ENCODE measurements at places on chromosomes 1 and 21. TPM values are rescaled to one million over a fixed set of nuclear protein-coding genes. Genes with fewer than 3 reads are reported as not detected.
A peak's percentile ranks its signal among the peaks of the same experiment; 100 is the strongest.

The HAO2 gene
- total RNA-seq: not detected

DNA sequence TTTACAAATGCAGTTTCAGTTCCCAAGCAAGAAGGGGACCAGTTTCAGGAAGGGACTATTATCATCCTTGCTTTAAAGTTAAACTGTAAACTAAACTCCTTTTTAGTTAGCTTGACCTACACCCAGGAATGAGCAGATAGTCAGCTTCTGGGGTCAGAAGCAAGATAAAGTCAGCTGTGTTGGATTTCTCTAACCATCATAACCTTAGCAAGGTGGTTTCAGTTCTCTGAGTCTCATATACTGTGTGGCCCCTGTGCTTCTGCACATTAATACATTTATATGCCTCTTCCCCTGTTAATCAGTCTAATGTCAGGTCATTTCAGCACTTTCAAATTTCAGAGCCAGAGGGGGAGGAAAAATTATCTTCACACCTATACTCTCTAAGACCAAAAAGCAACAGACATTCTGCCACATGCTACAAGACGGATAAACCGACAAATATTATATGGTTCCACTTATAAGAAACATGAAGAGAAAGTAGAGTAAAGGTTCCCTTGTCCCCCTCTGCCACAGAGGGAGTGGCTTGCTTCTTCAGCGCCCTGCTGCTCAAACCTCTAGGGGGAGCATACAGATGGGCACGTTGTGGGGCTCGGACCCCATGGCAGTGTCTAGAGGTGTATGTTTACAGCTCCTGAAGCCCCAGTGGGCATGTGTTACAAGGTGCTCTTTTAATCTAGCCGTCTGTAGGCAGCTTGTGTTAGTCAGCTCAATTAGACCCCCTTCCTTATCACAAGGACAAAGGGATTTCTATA, 89.1 kb downstream of the SMYD3 start:
- H3K27ac ChIP-seq: no peak overlapping the region
- no peak for DNase-seq
- H3K36me3 ChIP-seq: no peaks in the 10 kb centered on the region
- no peak overlapping the region for H3K4me3 ChIP-seq
- no peaks in the 10 kb centered on the region for H3K27me3 ChIP-seq
- no peaks in the 10 kb centered on the region for H3K4me1 ChIP-seq

GRCh38 chr1:110235181-110235833, 25.2 kb downstream of the KCNC4 start:
- H3K27ac ChIP-seq: peak overlapping the region; percentile 49
- H3K36me3 ChIP-seq: no peaks in the 10 kb centered on the region
- H3K4me3 ChIP-seq: no peak overlapping the region
- no peaks in the 10 kb centered on the region for H3K27me3 ChIP-seq
- DNase-seq: peak; percentile 33

- H3K4me1 ChIP-seq: peaks cover 3% of the 10 kb centered on the region
- H3K36me3 ChIP-seq: peaks cover 2% of the 10 kb centered on the region
- no peaks in the 10 kb centered on the region for H3K27me3 ChIP-seq
- no peak overlapping the region for H3K27ac ChIP-seq
Observed at GRCh38 chr21:25967901-25968438, 202.6 kb downstream of the APP start.

The ZNF593OS gene
- total RNA-seq: not detected

DNA sequence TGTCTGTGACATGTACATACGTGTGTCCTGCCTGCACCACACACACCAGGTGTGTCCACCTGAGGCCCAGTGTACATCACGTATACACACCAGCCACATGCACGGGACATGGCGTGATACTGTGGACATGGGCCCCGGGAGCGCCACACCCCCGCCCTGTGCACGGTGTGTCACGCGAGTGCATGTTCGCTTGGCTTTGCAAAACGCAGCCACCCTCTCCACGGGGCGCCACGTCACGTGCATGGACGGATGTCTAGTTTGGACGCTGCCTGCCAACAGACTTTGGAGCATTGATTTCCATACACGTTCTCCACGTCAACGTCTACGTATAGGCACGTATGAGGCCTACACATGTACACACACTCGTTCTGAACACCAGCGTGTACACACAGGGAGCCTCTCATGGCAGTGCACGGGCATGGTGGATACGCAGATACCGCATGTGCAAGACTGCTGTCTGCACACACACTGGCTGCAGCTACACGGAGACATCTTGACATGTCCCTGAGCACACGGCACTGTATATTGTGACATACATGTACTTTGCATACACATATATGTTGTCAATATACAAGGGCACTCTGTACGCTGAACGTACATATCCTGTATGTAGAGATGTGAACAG, 2.7 kb downstream of the TMEM240 start:
- H3K4me1 ChIP-seq: peaks cover 6% of the 10 kb centered on the region
- H3K27ac ChIP-seq: no peak overlapping the region
- no peak for DNase-seq
- H3K27me3 ChIP-seq: no peaks in the 10 kb centered on the region

The GBP6 gene
- under 0.01 TPM for total RNA-seq

DNA sequence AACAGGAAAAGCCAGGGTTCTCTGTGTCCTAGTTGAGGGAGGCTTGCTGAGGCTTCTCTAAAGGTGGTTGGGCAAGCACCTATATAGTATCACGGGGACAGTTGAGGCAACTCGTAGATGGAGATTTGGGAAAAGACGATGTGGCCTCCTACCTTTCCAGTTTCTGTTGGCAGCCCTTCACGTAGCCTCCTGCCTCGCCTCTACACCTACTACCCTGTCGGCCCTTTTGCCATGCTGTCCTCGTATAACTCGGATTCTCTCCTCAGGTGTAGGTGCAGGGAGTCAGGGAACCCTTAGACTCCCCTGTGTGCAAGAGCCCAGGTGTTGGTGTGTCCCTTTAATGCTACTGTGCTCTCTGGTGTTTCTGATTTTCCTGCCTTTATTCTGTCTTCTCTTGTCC, 10.3 kb downstream of the ZNF692 start:
- no peak overlapping the region for H3K4me3 ChIP-seq
- no peak for DNase-seq
- no peaks in the 10 kb centered on the region for H3K4me1 ChIP-seq

DNA sequence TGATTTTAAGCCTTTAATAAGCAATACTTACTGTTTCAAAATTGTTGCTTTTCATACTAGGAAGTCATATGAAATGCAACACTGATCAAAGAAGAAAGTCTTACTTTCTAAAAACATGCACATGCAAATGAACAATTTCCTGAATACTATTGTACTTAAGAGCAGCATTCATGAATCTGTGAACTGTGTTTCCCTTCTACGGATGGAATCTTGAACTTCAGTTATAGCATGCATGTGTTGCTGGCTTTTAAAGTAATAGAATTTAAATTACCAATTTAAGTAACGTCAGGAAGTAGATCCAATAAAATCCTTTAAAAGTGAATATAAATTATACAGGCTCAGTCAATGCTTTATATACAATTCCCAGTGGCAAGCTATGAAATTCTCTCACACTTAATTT, 348.9 kb downstream of the KCNT2 start:
- DNase-seq: no peak
- H3K27me3 ChIP-seq: no peaks in the 10 kb centered on the region
- H3K36me3 ChIP-seq: no peaks in the 10 kb centered on the region

DNA sequence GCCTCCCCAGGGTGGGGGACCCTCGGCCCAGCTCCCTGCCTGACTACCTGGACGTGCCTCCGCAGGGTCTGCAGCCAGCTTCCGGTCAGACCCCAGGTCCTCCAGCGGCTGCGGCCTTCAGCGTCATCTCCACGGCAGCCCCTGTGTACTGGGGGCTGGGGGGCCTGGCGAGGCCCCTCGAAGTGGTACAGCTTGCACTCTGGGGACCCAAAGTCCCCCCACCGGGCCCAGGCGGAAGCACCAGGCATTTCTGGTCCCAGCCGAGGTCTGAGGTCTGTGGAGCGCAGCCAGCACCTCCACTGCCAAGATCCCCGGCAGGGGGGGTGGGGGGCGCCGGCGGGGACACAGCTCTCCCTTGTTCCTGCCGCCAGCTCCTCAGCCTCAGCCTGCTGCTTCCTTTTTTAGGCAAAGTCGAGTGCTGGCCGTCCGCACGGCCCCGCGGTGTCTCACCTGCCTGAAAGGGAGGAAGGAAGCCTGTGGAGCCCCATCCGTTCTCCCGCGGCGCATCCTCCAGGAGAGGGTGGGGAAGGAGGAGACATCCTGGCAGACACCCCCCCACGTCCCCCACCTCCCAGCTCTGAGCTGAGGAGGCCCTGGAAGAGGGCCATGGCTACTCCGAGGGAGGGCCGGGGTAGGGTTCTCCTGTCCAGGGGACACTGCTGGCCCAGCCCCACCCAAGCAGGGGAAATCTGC, 1.2 kb upstream of the VWA1 start:
- peaks cover 29% of the 10 kb centered on the region for H3K4me1 ChIP-seq
- no peak overlapping the region for H3K4me3 ChIP-seq
- H3K27me3 ChIP-seq: no peaks in the 10 kb centered on the region
- no peak overlapping the region for H3K27ac ChIP-seq

GRCh38 chr1:182861994-182862393, 22.8 kb downstream of the DHX9 start:
- no peak overlapping the region for H3K27ac ChIP-seq
- DNase-seq: no peak
- peaks cover 22% of the 10 kb centered on the region for H3K36me3 ChIP-seq
- H3K4me3 ChIP-seq: no peak overlapping the region

DNA sequence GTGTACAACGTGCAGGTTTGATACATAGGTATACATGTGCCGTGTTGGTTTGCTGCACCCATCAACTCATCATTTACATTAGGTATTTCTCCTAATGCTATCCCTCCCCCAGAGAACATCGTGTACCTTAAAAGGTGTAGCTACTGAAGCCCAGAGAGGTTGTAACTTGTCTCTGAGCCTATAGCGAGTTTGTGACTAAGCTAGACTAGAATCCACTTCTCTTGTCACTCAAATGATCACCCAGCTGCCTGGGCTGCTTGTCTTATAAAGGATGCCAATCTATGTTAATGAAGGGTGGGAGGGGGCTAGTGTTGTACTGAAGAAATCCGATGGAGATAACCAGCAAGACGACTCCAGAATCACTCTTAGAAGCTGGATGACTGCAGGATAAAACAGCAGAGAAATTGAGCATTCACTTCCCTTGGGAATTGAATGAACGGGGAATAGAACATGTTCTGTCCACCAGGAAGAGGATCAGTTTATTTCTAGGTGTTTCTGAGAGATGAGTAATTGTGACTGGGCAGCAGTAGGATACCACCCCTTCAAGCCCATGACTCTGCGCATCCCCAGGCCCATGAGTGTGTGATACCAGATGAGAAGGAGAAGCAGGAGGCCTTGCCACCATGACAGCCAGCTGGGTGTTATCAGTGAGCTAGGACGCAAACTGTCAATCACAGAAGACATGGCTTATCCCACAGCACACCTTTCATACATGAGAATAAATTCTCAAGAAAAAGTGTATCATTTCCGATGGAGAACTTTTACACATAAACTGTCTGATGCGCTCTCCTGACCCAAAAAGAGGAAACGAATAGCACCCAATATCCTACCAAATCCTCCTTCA, 390.4 kb downstream of the NTNG1 start:
- no peaks in the 10 kb centered on the region for H3K4me1 ChIP-seq
- H3K4me3 ChIP-seq: no peak overlapping the region
- no peak for DNase-seq
- H3K27ac ChIP-seq: no peak overlapping the region
- H3K36me3 ChIP-seq: no peaks in the 10 kb centered on the region

GRCh38 chr1:89262643-89263042, 10.0 kb downstream of the GBP5 start:
- no peak overlapping the region for H3K4me3 ChIP-seq
- H3K36me3 ChIP-seq: no peaks in the 10 kb centered on the region
- H3K27me3 ChIP-seq: no peaks in the 10 kb centered on the region

DNA sequence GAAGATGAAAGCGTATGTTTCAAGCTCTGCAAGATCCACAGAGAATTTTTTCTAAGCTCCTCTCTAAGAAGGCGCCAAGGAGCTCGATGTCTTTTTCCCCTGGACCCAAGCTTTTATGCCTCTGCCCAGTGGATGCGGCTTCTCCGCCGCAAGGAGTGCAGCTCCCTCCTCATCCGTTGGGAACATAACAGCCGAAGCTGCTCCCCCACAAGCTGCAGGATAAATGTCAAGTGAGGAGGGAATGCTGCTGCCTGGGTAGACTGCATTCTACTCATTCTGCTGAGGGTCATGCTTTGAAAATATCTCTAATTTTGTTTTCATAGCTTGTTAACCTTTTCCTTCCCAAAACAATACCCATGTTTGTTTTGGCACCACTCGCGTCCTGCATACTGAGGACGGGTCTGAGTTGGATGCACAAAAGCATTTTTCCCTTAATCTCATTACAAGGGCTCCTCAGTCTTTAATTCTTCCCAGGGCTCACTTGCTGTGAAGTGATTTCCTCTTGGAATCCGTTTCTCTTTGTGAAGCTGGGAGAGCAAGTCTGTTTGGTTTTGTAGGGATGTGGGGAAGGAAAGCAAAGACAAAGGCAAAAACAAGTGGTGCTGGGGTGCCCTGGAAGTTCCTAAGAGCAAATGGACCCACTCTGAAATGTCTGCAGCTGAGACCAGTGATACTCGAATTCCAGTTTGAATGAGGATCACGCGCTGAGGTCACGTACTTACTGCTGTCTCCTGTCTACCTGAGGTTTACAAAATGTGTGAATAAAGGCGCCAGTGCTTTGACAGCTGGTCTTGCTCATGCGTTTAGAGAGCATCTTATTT, 134.0 kb upstream of the IRF2BP2 start:
- DNase-seq: peak; percentile 26
- H3K27me3 ChIP-seq: no peaks in the 10 kb centered on the region
- H3K27ac ChIP-seq: no peak overlapping the region
- no peak overlapping the region for H3K4me3 ChIP-seq
- no peaks in the 10 kb centered on the region for H3K36me3 ChIP-seq

DNA sequence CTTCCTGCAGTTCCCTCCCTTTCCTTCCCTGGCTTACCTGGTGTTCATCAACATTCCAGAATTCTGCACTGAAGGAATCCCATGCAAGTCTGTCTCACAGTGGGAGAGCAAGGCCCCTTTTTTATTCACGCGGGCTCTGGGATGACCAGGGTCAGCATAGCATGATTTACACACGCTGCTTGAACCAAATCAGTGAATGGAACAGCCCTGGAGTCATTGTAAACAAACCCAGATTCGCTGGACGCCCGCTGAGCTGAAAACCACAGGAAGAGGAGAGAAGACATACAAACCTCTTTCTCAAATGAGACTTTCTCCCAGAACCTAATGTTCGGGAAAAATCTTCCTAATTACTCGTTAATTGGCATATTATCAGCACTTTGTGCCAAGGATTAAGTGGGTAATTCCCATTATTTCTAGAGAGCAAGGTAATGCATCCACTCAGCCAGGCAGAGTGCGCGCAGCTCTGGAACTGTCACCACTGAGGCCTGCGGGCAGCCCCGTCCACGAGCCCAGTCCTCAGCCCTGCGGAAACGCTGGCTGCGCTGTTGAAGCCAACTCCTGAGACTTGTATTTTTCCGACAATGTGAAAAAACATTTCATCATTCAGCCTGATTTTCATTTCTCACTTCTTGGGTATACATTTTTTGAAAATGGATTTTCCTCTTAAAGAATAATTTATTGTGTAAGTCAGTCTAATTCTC, 140.0 kb downstream of the ETS2 start:
- no peak overlapping the region for H3K4me3 ChIP-seq
- H3K27me3 ChIP-seq: no peaks in the 10 kb centered on the region
- peaks cover 7% of the 10 kb centered on the region for H3K4me1 ChIP-seq
- H3K36me3 ChIP-seq: no peaks in the 10 kb centered on the region
- H3K27ac ChIP-seq: no peak overlapping the region

All from fibroblast of lung (primary cell).